ENCODE measurements at places on chromosomes 2 and 18.

- no peak for DNase-seq
Observed at GRCh38 chr2:107338059-107338458, 452.1 kb upstream of the ST6GAL2 start.

GRCh38 chr18:67694787-67695186 is 178.3 kb upstream of the DSEL start:
- no peak for DNase-seq

DNA sequence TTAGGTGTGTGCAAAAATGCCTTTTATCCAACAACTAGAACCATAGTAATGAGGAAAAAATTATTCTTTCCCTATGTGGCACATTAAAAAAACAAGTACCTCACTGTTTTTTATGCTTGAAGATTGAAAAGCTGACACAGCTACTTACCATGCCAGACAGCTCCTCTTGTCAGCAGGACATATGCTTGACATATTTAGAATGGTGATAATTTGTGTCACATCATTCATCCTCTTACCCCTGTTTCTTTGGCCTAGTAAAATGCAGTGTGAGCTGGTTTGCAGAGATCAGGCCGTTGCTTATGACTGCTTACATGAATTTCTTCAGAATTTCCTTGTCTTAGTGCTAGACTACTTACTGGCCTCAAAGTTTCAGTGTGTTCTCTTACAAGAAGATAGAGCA is 869.9 kb downstream of the LRP1B start:
- no peak for DNase-seq

- no peak for DNase-seq
Observed at GRCh38 chr2:20165677-20166509, 59.0 kb downstream of the SDC1 start.

DNA sequence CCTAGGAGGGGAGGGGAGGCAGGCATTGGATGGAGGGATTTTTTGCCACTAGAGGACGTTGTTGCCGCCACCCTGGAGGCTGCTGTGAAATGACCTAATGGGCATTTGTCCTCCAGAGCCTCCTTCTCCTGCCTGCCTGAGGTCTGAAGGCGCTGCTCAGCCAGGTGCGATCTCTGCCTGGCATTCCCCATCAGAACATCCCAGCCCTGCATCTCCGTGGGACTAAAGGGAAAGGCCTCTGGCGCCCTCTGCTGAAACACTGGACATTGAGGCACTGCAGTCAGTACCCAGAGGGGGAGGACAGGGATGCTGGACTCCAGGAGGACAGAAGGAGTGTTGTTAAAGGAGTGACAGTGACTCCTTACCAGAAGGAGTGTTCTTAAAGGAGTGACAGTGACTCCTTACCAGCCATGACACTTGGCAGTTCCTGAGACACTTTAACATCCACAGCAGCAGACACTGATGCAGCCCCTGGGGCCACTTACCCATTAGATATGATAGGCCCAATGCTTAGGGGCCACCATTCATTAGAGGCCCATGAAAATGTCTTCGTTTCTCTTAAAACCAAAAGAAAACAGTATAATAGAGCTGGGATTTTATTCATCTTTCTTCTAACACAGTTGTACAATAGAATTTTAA is 17.0 kb downstream of the THNSL2 start:
- no peak for DNase-seq

- no peak for DNase-seq
Observed at GRCh38 chr2:111994042-111994441, 61.0 kb upstream of the TMEM87B start.

DNA sequence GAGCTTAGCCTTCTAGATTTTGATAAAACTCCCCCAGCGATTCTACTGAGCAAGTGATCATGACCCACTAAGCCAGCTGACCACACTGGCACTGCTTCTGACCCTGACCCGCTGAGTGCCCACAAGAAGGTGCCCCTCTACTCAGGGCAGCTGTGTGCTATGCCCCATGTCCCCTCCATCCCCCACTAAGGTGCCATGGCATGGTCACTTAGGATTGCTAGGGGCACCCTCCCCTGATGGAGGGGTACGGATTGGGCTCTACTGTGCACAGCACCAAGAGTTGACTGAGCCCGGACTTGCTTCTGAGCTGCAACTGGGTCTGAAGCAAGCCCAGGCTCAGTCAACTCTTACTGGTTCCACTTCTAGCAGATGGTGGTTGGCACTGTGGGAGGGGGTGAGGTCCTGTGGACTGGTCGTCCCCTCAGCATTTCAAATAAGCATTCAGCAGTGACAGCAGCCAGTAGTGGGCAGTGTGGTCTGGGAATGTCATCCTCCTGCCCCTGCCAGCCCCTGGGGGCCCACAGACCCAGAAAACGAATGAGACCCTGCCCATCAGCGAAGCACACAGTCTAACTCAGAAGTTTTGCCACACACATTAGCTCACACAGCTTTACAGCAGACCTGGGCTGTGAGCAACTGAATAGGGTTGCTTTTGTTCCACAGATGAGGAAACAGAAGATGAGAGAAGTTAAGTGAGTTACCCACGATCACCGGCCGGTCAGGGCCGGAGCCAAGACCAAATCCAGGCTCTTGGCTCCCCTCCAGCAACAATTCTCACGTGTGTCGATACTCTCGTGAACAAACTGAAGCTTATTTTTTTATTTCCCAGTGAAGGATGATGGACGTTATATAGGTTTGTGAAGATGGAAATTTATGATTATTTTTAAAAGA is 52.1 kb upstream of the FOSL2 start:
- no peak for DNase-seq

- no peak for DNase-seq
Observed at GRCh38 chr2:218833023-218833609, 1.5 kb upstream of the PRKAG3 start.

DNA sequence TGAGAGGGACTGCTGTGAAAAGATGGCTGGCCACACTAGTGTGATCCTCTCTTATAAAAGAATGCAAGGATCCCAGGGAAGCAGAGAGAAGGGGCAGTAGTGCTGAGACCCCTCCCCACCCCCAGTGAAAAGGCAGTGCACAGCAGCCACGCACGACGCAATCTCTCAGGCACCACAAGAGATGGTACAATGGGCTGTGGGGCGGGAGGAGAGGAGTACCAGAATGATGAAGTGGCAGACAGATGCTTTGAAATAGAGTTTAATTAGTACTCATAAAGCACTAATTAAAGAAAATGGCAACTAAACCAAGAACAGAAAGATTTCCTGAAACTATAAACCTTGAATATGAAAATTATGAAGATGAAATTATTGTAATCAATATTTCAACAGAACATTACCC is 29.0 kb downstream of the B4GALT6 start:
- no peak for DNase-seq

GRCh38 chr2:240846873-240847595 is 21.6 kb upstream of the AGXT start:
- DNase-seq: no peak

- DNase-seq: no peak
Observed at GRCh38 chr2:149312039-149312438, 18.3 kb upstream of the LYPD6 start.

GRCh38 chr2:80248146-80248545 is 56.4 kb downstream of the LRRTM1 start:
- no peak for DNase-seq

DNA sequence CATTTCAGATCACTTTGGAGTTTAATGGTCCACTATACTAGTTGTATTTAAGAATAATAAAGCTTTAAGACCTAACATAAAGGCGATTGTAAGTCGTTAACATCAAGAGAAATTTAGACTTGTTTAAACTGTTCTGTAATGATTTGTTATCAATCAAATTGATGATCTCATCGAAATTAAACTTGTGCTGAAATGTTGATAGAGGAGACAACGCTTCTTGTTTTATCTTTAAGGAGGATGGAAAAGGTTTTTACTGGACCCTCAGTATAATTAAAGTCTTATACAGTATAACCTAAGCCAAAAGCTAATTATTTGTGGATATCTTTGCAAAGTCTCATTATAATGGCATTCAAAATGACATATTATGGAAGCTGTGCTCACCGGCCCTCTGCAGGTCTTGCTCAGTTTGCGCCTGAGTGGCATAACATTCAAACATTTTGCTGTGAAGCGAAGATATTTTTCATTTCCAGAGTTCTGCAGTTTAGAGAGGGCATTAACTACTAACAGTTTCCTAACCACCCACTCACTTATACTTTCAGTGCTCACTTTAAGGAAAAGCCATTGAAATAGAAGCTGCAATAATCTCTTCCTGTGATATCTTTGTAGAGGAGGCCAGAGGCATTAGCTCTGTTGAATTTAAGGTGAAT is 1.4 kb upstream of the SERTAD2 start:
- DNase-seq: no peak

GRCh38 chr2:232504438-232504837 is 15.8 kb upstream of the PRSS56 start:
- no peak for DNase-seq

GRCh38 chr2:133557614-133558013 is 10.6 kb downstream of the NCKAP5 start:
- no peak for DNase-seq

Measured in NCI-H1417 treated with DMSO at 0.1 percent for 48 hours (cell line).